ENCODE measurements at places on chromosomes 7 and 10.
A peak's percentile ranks its signal among the peaks of the same experiment; 100 is the strongest.

DNA sequence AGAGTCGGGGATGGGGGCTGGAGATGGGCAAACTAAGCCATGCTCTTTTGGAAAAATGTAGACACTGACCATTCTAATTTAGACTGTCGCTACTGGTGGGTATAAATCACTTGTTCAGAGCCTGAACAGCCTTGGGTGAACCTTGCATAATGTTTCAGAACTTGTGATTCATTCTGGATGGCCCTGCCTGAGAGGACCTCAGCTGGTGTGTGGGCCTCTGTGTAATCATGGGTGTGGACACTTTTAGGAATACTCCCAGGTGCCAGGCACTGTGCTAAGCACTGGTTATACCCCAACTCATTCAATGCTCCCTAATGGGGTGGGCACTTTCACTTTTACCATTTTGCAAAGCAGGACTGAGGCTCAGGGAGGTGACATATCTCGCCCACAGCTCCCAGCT, 26.8 kb upstream of the TM9SF3 start:
- DNase-seq, result no peak

- DNase-seq, result no peak
These were observed 2.4 kb upstream of the ST7 start for GRCh38 chr7:116950889-116951351.

DNA sequence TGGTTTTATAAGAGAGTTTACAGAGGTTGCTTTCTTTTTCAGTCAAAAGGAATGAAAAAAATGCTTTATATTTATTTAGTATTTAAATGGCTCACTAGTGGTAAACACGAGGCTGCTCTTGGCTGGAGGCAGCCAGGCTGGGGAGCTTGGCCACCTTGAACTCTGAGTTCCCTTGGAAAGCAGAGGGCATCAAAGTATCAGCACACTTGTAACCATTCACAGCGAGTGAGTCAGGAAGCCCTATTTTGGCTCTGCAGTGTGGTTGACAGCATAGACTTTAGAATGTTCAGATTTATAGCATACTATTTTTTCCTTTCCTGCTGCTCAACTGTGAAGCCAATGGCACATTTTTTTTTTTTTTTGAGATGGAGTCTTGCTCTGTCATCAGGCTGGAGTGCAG, 51.6 kb downstream of the CYCS start:
- DNase-seq, result no peak

DNA sequence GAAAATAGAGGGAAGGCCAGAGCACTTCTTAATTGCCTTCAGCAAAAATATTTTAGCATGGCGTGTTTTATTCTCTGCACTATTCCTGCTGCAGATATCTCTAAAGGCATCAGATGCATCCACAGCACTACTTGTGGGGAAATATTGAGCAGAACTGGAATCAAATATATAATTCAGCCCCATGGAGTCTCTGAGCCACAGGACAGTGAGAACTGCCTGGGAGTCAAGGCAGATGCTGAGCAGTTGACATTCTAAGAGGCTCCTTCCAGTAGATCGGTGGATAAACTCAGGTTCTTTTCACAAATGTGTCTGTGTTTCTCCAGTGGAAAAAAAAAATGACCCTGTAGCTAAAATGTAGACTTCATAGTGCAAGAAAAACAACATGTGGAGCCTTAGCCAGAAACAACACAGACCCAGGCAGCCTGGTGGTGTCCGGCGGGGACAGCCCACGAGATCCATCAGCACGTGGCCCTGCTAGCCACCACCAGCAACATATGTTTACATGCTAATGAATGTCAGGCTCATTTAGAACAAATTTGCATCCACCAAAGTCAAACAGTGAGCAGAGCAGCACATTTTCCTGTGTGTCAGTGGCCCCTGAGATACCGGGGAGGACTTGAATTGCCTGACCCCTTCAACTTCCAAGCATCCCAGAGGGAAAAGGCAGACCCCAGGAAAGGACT, 123.3 kb upstream of the PFKP start:
- no peak for DNase-seq

GRCh38 chr7:116673457-116673865, 1.5 kb downstream of the MET start:
- DNase-seq, result no peak

DNA sequence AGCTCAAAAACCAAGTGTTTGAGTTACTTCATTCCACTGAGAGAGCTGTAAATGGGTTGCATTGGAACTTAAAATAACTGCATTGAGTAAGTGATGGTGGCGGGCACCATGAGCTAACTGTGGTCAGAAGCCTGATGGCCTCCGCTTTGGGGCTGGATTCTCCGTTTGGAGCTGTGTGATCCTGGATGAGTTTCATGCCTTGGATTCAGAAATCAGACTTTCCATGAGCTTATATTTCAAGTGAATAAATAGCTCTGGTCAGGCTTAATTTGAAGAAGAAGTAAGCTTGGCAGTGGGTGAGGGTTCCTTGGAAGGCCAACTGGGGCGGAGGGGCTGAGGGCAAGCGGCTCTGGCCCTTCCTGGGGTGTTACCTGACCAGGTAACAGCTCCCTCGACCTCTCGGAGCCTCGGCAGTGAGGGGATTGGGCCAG, 5.6 kb downstream of the HTRA1 start:
- DNase-seq, result no peak

- DNase-seq, result no peak
These were observed 141.9 kb downstream of the MPP7 start for GRCh38 chr10:28160866-28161405.

- no peak for DNase-seq
These were observed 40.3 kb downstream of the RSU1 start for GRCh38 chr10:16776896-16777295.

- DNase-seq, result peak; percentile 89
These were observed 74.4 kb upstream of the RSU1 start for GRCh38 chr10:16891375-16892313.

GRCh38 chr10:6019010-6019782, 41.9 kb upstream of the IL15RA start:
- no peak for DNase-seq

DNA sequence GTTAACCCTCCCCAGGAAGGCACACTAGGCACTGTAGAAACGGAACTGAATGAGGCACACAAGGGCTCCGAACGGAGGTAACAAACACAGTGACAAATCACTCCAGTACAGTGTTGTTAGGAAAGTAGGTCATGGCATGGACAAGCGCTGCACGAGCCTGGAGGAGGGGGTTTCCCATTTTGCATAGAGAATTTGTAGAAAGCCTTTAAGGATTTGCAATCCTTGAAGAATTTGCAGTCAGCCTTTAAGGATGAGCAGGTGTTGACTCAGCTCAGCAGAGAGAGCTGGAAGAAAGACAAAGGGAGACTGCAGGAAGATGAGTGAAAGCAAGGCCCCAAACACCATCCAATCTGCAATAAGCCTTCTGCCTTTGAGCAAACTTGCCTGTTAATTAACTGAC, 51.1 kb upstream of the PPP1R3C start:
- peak; percentile 84 for DNase-seq

DNA sequence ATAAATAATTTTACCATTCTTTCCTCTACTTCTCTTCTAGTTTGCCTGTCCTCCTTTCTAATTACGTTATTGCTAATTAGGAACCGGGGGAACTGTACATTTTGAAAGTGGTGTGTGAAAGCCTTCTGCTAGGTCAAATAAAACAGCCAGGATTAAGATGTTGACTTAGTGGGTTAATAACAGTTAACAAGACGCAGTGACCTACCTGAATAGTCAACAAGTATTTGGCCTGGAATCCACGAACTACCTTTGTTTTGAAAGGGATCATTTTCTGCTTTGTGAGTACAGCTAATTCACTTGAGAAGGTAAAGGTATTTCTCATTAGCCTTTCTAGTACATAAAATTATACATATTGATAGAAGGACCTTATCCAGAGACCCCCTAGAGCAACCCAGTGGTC, 139.9 kb downstream of the COL28A1 start:
- DNase-seq, result no peak

- DNase-seq, result no peak
These were observed 44.8 kb upstream of the ELFN1 start for GRCh38 chr7:1624999-1625927.

DNA sequence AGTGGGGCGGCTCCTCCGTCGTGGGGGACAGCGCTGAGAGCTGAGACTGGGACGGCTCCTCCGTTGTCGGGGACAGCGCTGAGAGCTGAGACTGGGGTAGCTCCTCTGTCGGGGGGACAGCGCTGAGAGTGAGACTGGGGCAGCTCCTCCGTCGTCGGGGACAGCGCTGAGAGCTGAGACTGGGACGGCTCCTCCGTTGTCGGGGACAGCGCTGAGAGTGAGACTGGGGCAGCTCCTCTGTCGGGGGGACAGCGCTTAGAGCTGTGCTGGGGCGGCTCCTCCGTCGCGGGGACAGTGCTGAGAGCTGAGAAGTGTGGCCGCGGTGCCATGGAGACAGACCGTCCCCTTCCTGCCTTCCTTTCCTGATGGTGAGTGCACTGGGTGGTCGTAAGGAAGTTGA, 136.4 kb downstream of the DYNC2I1 start:
- no peak for DNase-seq

GRCh38 chr10:103659674-103660363, 166.3 kb downstream of the NEURL1 start:
- DNase-seq, result peak; percentile 93

- DNase-seq, result no peak
These were observed 53.4 kb downstream of the PAPSS2 start for GRCh38 chr10:87712913-87713616.

DNA sequence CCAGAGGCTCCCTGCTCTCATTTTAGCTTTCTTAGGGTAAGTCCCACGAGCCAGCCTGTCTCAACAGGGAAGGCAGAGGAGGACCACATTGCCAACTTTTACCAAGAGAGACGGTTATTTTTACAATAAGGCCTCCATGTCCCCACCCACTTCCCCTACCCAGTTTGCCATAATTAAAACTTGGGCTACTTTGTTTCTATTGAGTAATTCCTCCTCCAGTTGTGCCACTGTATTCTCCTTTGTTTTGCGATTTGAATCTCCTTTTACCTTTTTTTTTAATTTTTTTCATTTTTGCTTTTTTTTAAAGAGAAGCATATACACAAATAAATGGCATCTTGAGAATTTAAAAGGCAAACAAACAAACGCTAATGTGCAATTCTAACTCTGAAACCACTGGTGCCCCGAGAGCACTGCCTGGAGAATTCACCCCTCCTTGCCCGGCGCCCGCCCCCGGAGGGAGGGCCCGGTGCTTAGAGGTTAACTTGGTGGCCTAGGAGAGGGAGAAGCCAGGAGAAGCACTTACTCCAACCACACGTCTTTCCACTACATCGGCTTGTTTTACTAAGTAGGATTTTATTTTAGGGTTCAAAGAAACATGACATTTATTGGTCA, 282.3 kb downstream of the USP6NL start:
- DNase-seq, result no peak

- DNase-seq, result peak; percentile 6
These were observed 117.4 kb downstream of the INPP5A start for GRCh38 chr10:132654708-132655661.

- DNase-seq, result peak; percentile 22
These were observed 348.3 kb downstream of the GPR158 start for GRCh38 chr10:25522946-25523608.

- DNase-seq, result peak; percentile 26
These were observed 28.4 kb upstream of the CDHR3 start for GRCh38 chr7:105934572-105935185.

DNA sequence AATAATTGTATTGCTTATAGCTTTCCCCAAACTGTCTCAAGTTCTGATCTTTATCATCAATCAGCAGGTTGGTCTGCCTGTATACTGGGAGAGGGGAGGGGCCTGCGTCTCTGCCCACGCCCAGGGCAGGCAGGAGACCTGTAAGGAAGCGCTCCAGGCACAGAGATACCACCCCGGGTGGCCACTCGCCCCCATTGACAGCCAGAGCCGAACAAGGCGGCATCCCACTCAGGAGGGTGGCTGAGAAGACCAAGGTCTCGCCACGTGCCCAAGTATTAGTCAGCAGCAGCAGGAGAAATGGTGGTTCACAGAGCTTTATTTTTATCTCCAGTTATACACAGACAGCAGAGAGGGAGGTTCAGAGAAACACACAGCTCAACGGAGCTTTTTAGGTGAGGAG, 7.2 kb downstream of the STK32C start:
- DNase-seq, result no peak

DNA sequence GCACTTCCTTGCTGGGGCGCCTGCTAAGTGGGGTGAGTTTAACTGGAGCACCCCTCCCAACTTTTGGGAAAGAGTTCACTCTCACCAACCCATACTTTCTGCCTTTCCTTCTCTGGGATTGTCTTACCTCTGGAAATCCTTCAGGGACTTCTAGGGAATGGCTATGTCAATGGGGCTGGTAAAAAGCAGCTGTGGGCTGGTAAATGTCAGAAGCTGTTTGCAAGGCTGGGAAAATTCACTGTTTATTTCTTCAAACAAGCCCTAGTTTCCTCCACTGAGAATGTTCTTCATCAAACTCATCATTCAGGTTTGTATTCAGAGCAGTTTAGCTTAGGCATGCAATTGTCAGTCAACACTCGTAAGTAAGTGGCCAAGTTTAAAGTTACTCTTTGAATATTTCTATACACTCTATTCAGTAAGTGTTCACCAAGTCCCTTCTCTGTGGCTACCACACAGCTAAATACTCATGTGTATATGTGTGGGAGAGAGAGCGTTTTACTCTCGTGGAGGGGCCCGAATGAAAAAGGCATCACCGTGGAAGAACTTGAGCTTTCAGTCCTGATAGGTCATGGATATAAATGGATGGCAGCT, 654.8 kb downstream of the LRMDA start:
- no peak for DNase-seq

DNA sequence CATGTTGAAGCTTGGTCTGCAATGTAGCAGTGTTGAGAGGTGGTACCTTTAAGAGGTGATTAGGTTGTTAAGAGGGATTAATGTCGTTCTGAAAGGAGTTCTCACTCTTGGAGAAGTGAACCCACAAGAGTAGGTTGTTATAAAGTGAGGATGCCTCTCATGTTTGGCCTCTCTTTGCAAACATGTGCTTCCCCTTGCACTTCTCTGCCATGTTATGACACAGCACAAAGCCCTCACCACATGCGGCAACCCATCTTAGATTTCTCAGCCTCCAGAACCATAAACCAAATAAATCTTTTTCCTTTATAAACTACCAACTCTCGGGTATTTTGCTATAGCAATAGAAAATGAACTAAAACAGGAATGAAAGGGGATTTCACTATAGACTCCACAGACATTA, 66.3 kb downstream of the KMT2C start:
- DNase-seq, result no peak

GRCh38 chr10:71708897-71709882, 10.4 kb downstream of the C10orf105 start:
- DNase-seq, result no peak

DNA sequence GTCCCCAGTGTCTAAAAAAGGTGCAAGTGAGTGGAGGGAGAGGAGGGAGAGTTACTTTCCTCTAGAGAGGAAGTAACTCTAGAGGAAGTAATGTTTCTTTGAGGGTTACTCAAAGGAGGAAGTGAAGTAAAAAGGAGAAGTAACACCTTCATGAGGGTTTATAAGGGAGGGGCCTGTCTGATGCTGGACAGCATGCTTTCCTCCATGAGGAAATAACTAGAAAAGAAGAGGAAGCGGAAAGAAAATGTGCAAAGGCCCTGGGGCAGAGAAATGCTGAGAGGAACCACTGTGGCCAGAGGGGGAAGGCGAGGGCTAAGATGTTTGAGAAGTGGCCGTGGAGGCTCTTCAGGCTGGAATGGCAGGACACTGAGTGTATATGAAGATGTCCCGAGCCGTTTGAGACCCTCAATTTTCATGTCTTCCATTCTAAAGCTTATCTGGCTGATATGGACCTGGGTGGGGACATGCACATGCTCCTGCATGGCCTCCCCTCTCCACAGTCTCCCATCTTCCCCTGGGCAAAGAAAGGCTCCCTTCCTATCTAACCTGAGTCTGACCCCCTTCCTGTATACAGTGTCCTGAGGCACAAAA, 3.4 kb upstream of the SLC18A2 start:
- DNase-seq, result no peak
